ENCODE measurements at places on chromosomes 4 and X.

- DNase-seq = peak; percentile 4
Observed at GRCh38 chrX:1658071-1658491, 43.2 kb downstream of the ASMT start.

GRCh38 chr4:75180790-75181776, 248.2 kb downstream of the PARM1 start:
- no peak for DNase-seq

GRCh38 chrX:617891-618290, 12.7 kb upstream of the SHOX start:
- no peak for DNase-seq

DNA sequence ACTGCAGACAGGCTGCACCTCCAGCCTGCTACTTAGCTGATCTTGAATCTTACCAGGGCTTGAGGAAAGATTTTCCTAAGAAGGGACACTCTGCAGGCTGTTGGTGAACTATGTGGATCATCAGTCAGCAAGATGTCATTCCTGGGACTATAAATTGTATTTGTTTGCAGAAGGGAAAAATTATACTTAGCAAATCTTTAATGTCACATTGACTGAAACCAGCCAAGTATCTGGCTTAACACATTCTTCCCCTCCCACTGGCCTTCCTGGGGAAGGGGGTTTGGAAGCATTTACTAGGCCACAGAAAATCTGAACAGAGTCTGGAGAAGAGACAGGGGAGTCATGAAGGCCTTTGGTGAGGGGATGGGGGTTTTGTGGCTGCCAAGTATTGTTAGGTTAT, 156.7 kb upstream of the EOLA2 start:
- no peak for DNase-seq

DNA sequence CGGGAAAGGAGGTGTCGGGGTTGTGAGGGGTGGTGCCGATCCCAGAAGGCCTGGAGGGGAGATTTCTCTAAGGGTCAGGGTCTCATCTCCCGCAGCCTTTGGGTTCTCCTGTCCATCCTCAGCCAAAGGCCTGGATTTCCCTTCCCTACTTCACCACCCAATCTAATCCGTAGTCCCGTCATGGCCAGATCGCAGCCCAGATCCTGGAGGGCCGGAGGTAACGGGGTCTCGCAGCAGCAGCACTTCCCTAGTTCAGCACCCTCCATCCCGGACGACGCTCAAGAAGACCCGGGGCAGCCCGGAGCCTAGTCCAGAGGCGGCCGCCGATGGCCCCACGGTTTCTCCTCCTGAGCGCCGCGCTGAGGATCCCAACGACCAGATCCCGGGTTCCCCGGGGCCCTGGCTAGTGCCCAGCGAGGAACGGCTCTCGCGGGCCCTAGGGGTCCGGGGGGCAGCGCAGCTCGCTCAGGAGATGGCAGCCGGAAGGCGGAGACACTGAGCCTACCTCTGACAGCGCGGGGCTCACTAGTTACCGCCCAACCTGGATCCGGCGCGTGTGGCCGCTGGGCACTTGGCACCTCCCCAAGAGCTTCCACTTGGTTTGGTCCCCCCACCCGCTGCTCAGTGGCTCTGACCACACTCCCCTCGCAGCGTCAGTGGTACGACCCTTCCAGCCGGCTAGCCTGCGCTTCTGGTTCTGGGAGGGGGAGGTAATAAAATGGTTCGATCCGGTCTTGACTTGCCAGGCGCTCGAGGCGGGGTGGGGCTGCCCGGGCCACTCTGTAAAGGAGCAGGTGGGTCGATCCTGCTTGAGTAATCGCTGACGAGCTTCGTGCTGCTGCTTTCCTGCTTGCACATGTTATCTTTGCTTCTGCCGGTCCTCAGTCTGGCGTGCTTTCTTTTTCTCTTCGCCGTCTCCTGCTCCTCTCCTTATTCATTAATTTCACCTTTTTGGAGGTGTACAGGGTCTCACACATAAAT, 3.6 kb downstream of the MAGIX start:
- peak; percentile 76 for DNase-seq

- no peak for DNase-seq
Observed at GRCh38 chrX:115021121-115021520, 3.7 kb upstream of the IL13RA2 start.

GRCh38 chr4:143320113-143320512, 16.6 kb upstream of the GAB1 start:
- DNase-seq = no peak

DNA sequence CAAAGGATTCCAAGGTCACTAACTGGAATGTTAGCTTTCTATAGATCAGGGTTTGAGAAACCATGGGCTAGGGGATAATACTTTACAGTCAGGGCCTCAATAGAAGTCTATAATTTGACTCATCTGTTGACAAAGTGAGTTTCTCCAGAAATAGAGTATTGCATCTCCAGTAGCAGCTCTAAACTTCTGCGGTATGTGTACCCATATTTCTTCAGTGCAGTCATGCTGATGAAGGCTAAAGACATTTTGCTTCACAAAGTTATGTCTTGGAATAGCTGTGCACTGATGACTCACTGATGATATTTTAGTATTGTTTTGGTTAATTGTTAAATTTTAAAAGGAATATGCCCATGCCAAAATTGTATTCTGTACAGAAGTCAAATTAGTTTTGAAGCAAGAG, 464.9 kb upstream of the AMOT start:
- no peak for DNase-seq

DNA sequence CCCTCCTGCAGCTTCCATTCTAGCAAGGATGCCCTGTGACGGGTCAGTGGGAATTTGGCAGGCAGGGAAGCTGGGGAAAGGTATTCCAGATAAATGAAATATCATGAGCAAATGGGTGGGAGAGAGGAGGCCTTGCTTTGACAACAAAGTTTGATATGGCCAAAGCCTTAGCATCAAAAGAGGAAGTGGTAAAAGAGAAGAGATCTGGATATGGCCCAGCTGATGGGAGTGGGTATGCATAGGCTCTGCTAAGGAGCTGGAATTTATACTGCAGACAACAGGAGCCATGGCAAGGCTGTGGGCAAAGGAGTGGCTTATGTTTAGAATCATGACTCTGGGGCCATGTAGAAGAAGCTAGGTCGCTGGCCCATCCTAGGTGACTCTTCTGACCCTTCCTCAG, 89.2 kb downstream of the PJA1 start:
- DNase-seq = no peak

- DNase-seq = no peak
Observed at GRCh38 chr4:123709336-123709735, 312.7 kb downstream of the SPRY1 start.

GRCh38 chr4:77031544-77031943, 44.2 kb downstream of the CCNI start:
- DNase-seq = peak; percentile 4

DNA sequence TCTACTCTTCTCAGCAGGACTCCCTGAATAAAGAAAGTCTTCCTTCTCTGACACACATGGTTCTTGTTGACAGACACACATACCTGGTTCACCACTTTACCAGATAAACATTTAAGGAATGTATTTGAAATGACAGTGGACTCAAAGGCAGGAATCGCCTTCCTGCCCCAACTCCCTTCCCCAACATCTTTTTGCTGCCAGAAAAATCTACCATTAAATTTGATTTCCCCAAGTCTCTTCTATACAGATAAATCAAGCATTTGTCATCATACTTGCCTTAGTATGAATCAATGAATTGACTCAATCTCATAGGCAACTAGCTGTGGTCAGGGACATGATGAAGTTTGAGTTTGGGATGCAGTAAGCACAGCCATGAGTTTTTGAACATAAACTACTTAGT, 23.3 kb upstream of the ANXA5 start:
- no peak for DNase-seq

- no peak for DNase-seq
Observed at GRCh38 chrX:20711366-20711765, 444.7 kb upstream of the RPS6KA3 start.

DNA sequence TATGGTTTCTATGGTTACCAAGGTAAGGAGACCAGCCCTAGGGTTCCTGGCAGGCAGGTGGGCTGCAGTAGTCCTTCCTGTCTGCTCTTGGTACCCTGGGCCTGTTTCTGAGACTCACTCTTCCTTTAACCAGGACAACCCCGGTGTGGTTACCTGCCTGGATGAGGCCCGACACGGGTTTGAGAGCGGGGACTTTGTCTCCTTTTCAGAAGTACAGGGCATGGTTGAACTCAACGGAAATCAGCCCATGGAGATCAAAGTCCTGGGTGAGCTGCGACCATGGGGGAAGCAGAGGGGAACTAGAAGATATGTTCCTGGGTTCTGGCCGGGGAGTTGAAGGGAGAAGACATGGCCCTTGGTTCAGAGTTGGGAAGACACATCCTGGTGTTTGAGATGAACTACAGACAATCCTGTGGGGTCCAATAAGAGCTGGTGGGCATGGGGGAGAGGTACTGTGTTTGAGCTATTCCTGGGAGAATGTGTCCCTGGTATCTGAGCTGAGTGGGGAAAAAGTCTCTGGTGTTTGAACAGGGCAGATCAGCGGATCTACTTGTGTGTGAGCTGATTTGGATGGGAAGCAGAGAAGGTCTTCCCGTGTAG, 7.8 kb downstream of the UBA1 start:
- no peak for DNase-seq

- no peak for DNase-seq
Observed at GRCh38 chr4:68337522-68337921, 12.4 kb downstream of the YTHDC1 start.

DNA sequence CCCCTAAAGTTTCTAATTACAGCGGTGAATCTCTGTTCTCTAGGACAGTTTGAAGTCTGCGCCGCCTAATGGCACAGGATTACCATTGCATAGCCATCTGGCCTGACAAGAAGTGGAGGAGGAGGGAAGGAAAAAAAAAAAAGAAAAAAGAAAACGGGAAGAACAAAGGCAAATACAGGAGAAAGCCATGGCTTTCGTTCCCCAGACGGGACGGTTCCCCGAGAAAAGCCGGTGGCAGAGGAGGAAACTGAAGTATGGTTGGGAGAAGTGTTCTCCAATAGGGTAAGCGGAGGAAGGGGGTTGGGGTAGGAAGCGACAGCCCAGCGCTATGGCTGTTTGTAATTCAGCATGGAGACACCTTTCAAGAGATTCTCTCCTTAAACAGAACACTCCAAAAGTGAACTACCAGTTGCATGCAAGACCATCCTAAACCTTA, 80.8 kb downstream of the HMGN5 start:
- DNase-seq = peak; percentile 34

DNA sequence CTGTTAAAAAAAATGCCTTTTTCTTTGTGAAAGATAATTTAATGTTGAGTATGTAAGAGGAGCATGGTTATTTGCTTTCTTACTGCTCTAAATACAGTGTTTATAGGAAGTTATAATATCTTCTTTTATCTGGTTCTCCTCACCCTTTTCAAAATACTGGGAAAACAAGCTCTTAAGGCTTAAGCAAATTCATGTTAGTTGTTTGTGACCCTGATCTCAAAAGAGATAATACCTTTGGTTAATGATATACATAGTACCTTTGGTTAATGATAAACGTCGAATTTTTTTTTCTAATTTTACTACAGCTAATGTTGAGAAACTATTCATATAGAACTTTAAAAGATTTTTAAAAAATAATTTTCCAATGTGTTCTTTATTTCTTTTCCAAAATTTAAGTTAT, 180.1 kb downstream of the RAPGEF2 start:
- no peak for DNase-seq

- DNase-seq = peak; percentile 8
Observed at GRCh38 chrX:150548684-150549083, 19.7 kb upstream of the MTM1 start.

GRCh38 chrX:105533951-105534350, 288.4 kb upstream of the NRK start:
- DNase-seq = no peak

GRCh38 chr4:128371001-128371777, 83.6 kb upstream of the PGRMC2 start:
- no peak for DNase-seq

DNA sequence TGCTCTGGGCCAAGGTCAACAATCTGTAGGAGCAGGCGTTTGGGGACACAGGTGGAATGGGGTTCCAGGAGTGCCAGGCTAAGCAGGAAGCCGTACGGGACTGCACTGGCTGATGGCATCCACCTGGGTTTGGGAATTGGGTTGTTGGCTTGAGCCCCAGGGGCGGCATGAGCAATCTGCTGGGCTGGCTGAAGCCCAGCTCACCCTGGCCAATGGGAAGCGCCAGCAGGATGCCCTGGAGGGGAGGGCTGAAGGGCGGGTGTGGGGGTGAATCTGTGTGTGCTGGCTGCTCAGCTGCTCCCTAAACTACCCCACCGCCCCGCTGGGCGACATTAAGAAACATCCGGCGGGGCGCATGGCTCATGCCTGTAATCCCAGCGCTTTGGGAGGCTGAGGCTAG, 8.9 kb upstream of the RGS12 start:
- no peak for DNase-seq

DNA sequence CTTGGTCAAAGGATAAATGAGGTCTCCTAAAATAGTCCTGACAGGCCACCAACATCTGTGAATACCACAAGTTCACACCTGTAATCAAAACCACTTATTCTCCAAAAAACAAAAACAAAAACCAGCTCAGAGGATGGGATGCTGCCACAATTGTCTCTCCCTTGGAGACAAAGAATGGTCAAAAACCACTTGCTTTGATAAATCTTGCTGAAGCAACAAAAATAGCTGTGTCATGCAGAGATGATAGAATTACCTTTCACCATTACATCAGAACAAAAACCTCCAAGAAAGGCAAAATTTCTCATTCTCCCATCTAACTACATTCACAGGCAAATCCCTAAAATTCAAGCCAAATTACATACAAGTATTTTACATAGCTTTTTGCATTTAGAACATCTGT, 180.4 kb downstream of the MAML3 start:
- no peak for DNase-seq

DNA sequence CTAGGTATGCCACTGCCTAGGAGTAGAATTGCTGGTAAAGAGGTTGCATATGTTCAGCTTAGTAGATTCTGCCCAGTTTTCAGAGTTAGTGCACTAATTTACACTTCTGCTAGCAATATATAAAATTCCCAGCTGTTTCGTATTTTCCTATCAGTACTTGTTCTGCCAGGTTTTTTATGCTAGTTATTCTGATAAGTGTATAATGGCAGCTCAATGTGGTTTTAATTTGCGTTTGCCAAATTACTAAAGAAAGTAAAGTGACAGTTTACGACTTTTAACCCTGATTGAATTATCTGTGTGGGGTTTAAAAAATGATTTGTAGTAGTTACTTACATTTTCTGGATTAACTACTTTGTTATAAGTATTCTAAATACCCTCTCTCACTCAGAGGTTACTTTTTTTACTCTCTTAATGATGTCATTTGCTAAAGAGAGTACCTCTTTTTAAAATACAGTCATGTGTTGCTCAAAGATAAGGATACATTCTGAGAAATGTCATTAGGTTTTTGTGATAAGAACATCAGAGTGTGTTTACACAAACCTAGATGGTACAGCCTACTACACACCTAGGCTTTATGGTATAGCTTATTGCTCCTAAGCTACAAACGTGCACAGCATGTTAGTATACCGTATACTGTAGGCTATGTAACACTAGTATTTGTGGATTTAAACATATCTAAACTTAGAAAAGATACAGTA, 363.2 kb downstream of the IL15 start:
- DNase-seq = no peak

GRCh38 chr4:1850276-1850675, 5.7 kb downstream of the LETM1 start:
- no peak for DNase-seq

DNA sequence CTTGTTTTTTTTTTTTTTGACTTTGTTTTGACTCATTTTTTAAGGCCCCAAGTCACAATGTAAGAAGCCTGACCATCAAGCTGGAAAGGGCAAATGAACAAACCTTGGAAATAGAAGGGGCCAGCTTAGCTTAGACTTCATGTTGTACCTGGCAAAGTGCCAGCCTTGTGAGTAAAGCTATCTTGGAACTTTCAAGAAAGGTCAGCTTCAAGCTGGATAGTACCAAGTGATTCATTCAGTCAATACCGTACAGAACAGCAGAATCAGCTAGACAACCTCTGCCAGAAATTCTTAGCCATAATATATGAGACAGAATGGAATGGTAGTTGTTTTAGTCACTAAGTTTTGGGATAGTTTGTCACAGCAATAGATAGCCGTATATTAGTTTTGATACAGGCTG, 1492.2 kb upstream of the TENM3 start:
- no peak for DNase-seq
